ENCODE measurements at places on chromosomes 4 and X.

DNA sequence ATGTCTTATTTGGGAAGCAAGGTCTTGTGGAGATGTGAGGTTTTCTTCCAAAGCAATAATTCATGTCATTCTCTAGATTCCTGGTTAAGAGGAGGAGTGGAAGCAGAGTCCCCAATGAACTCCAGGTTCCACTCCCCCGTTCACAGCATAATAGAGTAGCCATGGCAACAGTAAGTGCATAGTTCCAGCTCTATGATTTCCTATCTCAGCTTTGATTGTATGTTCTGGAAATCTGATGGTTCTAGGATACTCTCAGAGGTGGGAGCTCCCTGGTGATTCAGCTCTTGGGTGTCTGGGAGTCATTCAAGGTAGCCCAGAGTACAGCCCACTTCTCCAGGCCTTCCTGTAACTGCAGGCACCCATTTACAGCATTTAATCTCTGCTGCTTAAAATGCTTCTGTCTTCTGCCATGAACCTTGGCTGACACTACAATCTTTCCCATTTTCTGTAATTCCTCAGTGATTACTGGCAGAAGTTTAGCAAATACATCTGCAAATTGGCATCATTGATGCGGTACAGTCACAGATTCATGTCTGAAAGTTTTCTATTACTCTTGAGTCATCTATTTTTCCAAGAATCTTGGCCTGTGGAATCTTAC is 242.0 kb downstream of the MAPK10 start:
- DNase-seq, result no peak

- no peak for DNase-seq
Measured at GRCh38 chrX:38304010-38304409, 23.3 kb downstream of the RPGR start.

- no peak for DNase-seq
Measured at GRCh38 chr4:69689599-69689998, 36.6 kb upstream of the UGT2A1 start.

GRCh38 chrX:348461-349117 is 30.0 kb upstream of the GTPBP6 start:
- no peak for DNase-seq

DNA sequence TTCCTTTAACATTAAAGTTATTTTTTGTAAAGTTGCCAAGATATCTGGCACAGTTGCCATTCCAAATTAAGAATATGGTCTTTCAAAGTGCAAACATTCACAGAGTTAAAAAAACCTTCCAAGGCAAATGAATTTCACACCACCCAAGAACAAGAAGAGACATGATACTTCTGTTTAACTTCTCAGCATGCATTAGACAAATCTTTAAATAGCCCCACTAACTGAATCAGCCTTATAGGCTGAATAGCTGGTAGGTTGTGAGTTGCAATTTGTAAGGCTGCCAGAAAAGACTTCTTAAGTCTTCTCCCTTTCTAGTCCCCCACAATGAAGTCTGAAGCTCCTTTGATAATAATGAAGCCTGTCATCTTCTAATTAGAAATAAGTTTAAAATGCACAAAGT is 95.6 kb downstream of the MAPK10 start:
- DNase-seq, result no peak

DNA sequence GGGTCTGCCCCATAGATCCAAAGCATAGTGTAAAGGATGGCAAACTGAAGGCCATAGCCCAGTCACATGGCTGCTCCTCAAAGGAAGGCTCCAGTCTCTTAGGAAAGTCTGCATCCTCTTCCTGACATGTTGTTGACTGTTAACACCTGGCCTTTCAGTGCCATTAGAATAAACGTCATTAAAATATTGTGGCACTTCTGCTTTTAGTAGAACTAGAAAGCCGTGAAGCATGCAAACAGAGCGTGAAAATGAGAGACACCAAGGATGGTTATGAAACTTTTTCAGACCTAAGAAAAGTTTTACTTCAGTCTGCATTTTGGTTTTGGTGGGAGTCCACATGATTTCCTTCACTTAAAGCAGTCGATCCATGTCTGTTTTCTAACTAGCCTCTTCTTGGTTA is 41.1 kb upstream of the AFF2 start:
- DNase-seq, result no peak

- DNase-seq, result no peak
Measured at GRCh38 chr4:80839792-80840191, 190.7 kb upstream of the BMP3 start.

DNA sequence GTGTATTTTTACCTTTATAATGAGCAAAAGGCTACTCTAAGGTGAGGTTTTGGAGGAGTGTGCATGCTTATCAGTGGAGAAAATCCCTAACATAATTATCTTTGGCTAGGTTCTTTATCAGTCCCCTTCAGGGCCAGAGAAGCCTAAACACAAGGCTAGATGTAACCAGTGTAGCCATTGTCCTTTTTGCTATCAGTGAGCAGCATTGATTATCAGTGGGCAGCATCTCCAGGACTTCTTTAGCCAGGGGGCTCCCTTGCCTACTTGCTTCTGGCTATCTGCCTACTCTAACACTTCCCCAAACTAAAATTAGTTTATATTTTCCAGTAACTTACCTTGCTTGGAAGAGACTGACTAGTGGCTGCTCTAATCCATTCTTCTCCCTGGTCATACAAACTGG is 595.6 kb downstream of the TRAM1L1 start:
- DNase-seq, result no peak

GRCh38 chr4:70903291-70903603 is 1.1 kb downstream of the MOB1B start:
- DNase-seq, result no peak

GRCh38 chrX:10326578-10326977 is 169.8 kb downstream of the CLCN4 start:
- DNase-seq, result no peak

GRCh38 chrX:40625294-40625693 is 2.1 kb downstream of the MPC1L start:
- DNase-seq, result no peak

- DNase-seq, result no peak
Measured at GRCh38 chrX:30938295-30938694, 49.2 kb upstream of the TAB3 start.

GRCh38 chr4:133711817-133712216 is 489.8 kb downstream of the PABPC4L start:
- no peak for DNase-seq

DNA sequence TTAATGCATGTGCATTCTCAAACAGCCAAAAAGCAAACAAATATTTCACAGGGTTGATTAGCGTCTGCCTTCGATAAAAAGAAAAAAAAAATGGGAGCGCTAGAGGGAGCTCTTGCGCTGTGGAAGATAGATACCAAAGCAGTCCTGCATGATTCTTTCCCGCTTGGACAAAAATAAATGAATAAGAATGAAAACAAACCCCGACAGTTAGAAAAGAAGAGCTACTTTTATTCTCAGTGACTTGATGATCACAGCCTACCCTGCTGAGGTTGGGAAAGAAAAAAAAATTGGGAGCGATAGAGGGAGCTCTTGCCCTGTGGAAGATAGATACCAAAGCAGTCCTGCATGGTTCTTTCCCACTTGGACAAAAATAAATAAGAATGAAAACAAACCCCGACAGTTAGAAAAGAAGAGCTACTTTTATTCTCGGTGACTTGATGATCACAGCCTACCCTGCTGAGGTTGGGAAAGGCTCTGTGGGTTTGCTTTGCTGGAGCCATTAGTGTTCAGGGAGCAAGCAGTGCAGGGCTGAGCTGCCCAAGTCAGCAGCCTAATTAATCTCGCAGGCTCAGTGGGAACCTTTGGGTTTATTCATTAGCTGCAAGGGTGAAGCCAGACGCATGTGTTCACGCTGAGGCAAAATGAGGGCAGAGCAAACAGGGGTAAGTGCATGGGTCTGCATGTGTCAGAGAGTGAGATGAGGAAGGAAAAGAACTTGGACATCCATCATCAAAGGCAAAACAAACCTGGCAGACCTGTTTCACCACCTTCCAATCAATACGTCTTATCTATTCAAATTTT is 249.3 kb upstream of the PRKX start:
- no peak for DNase-seq

DNA sequence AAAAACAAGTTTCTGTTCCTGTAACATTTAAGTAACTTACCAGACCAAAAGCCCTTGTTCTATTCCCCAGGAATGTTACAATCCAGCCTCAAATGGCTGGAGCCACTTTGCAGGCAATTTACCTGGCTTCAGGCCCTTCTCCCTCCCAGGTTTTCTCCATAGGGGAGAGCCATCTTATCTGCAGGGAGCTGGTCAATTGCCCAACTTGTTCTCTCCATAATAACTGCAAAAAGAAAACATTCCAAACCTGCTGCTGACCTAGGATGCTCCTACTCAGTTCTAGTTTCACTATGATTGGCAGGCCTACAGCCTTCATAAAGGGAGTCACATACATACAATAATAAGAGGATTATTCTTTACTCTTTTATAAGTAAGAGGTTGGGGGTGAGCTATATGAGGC is 670.7 kb downstream of the PCDH7 start:
- no peak for DNase-seq

DNA sequence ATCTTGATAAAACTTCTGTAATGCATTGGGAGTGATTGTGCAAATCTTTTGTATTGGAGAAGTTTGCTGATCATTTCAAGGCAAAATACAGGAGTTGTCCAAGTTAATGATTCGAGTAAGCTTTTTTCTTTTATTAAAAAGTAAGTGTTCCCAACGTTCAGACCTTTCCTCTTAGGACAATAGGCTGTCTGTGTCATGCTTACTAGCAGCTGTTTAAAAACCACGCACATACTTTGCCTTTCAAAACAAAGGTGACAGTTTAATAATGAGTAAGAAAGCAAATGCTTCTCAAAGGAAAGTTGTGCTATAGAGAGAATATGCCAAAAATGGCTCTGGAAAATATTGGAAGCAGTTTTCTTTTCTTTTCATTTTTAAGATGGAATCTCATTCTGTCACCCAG is 11.2 kb downstream of the TRAPPC11 start:
- no peak for DNase-seq

- no peak for DNase-seq
Measured at GRCh38 chr4:14379183-14379582, 623.1 kb upstream of the CPEB2 start.

- DNase-seq, result no peak
Measured at GRCh38 chrX:93322110-93322509, 351.3 kb downstream of the NAP1L3 start.

- DNase-seq, result no peak
Measured at GRCh38 chr4:44150091-44150576, 298.5 kb downstream of the KCTD8 start.

DNA sequence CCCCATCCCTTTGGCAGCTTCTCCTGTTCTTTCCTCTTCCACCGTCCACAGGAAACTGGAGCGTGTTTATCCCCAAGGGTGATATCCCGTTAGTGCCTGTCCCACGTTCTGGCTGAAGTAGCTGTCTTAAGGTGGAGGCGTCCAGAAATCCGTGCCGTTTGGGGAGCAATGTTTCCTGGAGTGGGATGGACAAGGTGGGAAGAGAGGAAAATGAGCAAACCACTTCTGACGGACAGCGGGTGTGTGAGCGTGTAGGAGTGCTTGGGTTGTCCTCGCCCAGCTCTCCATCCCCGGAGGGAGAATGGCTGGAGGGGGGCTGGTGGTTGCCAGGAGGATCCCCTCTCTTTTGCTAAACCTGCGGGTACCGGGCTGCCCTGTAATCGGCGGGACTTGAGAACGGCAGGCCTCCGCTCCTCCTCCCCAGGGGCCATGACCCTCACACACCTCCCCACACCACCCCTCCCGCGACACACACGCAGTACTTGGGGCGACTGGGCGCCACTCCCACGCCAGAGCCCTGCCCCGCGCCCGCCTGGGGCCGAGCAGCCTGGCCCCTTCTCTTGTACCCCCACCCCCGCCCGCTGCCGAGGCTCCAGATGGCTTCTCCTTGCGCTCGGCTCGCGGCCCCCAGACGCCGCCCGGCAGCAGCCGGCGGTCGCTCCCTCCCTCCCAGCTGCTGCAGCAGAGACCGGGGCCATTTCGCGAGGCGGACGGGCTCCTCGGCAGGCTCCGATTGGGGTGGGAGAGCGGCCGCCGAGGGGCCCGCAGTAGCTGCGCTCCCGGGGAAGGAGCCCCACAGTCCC is 13.9 kb upstream of the PRDM8 start:
- DNase-seq, result no peak

- DNase-seq, result no peak
Measured at GRCh38 chrX:8815460-8816065, 14.4 kb upstream of the FAM9A start.

DNA sequence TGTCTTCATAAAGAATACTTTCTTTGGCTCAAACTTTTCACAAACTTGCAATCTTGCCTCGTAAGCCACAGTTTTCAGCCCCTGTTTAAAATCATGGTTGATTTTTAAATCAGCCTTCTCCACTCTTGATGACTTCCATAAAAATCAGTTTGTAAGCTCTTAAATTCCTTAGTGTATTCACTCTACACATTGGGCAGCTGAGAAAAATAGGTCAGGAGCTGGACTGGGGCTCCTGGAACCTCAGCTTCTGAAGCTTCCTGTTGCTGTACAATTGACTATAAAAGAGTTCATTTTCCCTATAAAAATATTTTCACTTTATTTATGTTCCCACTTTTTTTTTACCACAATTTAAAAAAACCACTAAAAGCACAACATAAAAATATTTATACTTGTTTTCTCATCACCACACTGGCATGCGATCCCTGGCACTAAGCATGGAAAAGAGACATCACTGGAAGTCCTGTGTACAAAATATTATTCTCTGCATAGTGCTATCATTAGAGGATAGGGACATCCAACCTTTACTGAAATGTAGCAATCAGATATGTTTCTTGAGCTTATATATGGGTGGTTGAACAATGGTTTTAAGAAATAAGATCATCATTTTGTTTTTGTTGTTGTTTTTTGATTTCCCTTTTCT is 345.7 kb downstream of the FBXO8 start:
- no peak for DNase-seq

GRCh38 chrX:46920235-46920634 is 8.0 kb downstream of the JADE3 start:
- no peak for DNase-seq

DNA sequence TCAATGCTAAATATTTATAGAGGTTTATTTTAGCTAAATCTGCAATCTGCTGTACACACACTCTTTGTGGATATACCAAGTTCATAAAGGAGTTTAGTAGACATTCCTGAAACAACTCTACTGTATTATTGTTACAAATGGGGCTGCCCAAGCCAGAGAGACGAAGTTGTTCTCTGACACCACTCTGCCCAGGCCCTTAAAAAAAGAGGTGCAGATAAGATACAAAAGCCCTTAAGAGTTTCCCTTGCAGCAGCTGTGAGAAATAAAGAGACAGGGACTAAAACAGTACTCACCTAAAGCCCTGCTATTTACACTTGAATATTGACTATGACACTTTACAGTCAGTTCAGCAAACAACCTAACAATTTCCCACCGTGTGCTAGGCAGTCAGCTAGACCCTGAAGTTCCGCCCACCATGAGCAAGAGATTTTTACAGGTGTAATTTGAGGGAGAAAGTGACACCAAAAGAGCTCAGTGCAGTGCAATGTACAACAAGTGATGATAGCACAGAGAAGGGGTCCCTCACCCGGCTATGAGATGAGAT is 191.7 kb downstream of the PRDM5 start:
- no peak for DNase-seq

GRCh38 chr4:125111323-125111722 is 203.4 kb upstream of the FAT4 start:
- DNase-seq, result no peak

DNA sequence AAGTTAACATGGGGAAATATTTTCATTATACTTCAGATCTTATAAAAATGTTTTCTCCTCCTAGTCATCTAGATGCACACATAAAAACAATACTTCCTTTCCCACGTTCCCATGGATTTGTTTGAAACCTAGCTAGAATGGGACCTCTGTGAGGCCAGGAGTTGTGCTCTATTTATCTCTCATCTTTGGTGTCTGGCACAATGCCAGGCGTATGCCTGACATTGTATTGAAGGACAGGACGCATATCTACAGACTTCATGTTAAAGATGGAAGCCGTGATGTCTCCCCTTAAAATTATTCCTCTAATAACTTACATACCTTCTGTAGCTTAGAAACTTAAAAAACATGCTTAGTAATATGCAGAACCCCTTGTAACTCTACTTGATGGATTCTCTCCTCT is 394.5 kb upstream of the FAT1 start:
- DNase-seq, result no peak

Data from glutamatergic neuron (in vitro differentiated cells).